ENCODE measurements at places on chromosomes 7 and 10.
A peak's percentile ranks its signal among the peaks of the same experiment; 100 is the strongest.

- no peak for DNase-seq
These were observed 527.1 kb upstream of the CELF2 start for GRCh38 chr10:10490581-10490980.

DNA sequence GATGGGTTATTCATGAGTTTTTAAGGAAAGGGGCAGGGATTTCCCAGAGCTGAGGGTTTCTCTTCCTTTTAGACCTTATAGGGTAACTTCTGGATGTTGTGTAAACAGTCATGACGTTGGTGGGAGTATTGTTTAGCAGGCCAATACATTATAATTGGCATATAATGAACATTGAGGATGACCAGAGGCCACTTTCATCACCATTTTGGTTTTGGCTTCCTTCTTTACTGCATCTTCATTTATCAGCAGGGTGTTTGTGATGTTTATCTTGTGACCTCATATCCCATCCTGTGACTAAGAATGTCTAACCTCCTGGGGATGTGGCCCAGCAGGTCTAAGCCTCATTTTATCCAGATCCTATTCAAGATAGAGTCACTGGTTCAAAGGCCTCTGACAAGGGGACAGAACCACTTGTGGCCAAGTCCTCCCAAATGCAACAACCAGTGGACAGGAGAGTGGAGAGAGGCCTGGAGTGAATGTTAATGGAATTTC, 77.3 kb upstream of the RPA3 start:
- peak; percentile 23 for DNase-seq

- DNase-seq, result no peak
These were observed 44.3 kb upstream of the EIF4H start for GRCh38 chr7:74129887-74130286.

DNA sequence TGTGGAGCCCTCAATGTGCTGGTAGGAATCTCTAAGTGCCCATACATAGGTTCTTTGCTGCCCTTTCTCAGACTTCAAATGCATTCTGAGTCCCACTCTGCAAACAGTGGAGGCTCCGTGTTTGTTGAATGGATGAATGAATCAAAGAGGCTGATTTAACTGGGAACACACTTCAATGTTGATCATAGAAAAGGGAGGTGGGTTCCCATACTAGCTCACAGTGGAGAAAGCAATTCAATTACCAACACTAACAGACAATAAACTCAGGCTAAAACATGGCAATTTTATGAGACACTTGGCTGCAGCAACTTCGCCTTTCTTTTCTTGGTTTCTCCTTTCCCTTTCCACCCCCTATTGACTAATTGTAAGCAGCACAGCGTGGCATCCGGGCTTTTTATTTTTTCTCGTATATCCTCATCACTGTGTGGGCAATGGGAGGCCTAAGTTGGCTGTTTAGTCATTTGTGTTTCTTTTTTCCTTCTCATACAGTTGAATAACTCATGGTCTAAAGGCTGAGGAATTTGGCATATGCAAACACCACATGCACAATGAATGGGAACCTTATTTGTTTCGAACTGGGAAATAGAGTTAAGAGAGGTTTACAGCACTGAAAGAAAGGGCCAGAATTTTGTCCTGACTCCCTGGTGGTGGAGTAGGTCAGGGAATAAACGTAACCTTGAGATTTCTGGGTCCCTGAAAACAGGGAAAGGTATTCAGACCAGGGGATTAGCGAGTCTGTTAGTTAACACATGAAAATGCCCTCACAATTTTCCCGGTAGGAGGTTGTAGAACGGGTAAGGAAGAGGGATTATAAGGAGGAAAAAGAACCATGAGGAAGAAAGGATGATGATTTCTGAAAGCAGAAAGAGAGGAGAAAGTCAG, 858.5 kb downstream of the KCNMA1 start:
- no peak for DNase-seq

DNA sequence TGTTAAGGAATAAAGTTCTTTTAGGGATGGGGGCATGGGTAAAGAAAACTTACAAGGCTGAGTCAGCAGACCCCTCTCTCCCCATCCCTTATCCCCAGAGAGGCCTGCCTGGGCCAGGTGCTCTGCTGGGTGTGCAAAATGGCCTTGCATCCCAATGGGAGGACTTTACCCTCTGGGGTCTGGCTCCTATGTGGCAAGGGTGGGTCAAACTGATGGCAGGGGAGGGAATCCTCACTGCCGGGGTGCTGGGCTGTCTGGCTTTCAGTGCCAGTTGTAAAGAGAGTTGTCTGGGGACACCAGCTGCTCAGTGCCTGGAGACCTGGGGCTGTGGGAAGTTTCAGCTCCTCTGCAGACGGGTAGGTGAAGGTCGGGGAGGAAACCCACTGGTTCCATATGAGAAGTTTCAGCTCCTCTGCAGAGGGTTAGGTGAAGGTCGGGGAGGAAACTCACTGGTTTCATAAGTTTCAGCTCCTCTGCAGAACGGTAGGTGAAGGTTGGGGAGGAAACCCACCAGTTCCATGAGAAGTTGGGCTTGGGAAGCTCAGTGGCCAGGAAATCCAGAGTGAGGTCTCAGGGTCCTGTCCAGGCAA, 127.2 kb upstream of the PODXL start:
- DNase-seq, result no peak

DNA sequence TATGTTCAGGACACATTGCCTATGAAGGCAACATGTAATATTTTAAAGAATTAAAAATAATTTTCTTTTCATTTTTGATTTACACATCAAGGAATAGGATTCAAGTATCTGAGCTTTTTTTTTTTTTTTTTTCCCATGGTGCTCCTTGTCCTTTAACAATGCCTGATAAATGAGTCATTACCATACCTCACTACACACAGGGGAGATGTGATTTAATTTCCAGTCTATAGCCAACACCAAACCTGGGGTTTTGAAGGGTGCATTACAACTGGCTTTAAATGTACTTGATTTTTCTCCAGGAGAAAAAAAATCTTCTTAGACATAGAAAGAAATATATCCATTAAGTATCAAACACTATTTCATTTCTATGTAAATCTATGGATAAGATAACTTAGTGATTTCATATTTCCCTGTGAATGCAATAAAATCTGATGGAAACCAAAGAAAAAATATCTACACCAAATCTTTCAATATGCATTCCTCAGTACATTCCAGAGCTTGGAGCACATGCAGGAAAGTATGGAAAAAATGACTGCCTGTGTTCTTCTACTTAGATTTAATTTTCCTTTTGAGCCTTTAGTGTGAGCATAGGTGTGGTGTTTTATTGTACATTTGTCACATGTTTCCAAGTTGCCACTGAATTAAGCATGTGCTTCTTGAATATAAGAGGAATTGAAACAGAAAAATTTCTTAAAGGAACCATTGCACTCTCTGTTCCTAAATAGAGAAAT, 204.8 kb upstream of the MEOX2 start:
- DNase-seq, result no peak

GRCh38 chr10:91082447-91082846, 138.0 kb upstream of the PCGF5 start:
- DNase-seq, result no peak

DNA sequence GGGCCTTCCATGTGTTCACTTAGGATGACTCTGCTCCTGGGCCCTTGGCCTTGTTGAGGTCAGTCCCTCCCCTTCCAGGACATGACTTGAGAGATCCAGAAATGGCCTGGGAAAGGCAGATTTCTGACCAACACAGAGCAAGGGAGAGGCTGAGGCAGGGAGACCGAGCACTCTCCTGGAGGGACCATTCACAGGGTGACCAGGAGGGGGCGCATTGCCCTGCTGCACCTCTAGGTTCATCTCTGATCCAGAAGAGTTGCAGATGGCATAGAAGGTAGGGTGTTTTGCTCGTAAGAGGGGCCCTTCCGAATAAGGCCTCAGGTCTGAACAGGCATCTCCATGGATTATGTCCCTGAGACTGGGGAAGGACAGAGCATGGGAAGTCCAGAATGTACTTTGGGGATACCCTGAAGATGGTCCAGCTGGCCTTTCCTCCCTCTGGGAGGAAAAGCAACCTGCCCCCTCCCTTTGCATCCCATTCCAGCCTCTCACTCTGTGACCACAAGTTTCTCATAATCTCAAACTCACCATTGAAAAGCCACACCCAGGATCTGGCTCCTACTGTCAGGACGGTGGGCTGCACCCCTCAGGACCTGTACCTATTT, 6.6 kb downstream of the DMBT1 start:
- DNase-seq, result peak; percentile 38

- DNase-seq, result no peak
These were observed 261.9 kb downstream of the GRID1 start for GRCh38 chr10:86104611-86105145.

- DNase-seq, result no peak
These were observed 12.9 kb downstream of the UPP1 start for GRCh38 chr7:48101968-48102367.

- DNase-seq, result no peak
These were observed 610.5 kb downstream of the KCNMA1 start for GRCh38 chr10:77027141-77027540.

GRCh38 chr7:333393-333764, 43.4 kb downstream of the FOXL3 start:
- no peak for DNase-seq

DNA sequence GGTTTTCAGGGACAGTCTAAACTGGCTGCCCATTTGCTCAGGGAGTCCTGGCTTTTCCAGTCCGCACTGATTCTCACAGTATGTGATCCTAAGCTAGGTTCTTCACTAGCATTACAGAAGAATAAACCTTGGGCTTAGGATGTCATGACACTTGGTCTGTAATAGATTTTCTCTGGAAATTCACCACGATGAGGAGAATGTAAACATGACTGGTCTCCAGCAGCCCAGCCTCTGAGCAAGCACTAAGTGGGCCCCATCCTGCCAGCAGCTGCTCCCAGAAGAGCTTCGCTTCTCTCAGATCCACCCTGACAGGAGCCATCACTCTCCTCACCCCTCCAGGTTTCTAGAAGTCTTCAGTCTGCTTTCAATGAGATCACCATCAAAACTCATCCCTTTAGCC, 103.7 kb upstream of the ZPBP start:
- no peak for DNase-seq

DNA sequence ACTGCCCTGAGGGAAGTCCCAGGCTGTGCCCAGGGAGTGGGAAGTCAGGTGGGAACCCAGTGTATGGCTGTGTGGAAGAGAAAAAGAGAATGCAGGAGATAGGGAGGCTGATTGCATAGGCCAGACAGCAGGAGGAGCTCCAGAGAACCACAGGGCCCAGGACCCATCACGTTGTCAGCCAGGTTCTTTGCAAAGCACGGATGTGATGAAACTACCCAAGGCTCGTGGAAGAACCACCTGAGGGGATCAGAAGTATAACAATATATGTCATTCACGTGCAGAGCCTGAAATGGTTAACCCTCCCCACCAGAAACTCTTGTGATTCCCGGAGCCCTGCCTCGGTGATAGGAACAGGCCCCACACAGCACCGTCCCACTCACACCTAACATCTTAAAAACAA, 83.6 kb downstream of the LARP4B start:
- DNase-seq, result no peak

DNA sequence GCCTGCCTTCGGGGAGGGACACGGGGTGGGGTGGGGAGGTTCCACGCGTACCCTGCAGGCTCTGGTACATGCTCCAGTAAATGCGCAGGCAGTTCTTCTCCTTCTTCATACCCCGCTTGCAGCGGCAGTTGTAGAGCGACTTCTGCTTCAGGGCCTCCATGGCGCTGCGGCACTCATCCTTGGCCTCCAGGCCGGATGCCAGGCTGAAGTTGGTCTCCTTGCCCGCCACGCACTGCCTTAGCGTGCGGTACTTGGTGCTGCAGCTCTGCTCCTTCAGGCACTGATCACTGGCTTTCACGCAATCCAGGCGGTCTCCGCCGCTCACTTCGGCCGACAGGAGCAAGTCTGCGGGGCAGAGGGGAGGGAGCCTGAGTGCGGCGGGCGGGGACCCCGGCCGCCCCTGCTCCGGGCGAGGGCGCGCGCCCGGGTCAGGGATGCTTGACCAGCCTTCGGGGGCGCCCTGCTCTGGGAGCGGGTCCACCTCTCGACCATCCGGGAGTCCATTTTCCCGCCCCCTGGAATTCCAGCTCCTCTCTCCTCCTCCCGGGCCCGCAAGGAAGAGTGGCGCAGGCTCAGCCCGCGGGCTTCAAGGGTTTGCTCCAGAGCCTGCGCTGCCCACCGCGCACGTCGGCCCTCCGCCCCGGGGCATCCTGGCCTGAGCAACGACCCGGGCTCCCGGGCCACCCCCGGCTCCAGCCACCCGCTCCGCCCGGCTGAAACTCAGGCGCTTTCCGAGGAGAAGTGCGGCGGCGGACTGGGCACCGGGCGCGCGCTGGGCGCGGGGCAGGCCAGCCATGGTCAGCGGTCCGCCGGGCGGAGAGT, 2.0 kb downstream of the GFRA1 start:
- no peak for DNase-seq

- DNase-seq, result no peak
These were observed 167.9 kb downstream of the CUX1 start for GRCh38 chr7:101985057-101985902.

GRCh38 chr10:110494532-110494931, 3.2 kb upstream of the DUSP5 start:
- DNase-seq, result no peak

Data from activated CD4-positive, alpha-beta T cell treated with anti-CD3 and anti-CD28 coated beads, Interleukin-2, Interleukin-4, amounts not matched to agents 100 ng/mL and 50 ng/mL, durations not matched to agents 16 hours and 8 hours (primary cell).